ENCODE measurements at places on chromosomes 5 and 9.
A peak's percentile ranks its signal among the peaks of the same experiment; 100 is the strongest.

GRCh38 chr5:153807801-153808200 is 230.9 kb downstream of the FAM114A2 start:
- no peak for DNase-seq

GRCh38 chr9:89701221-89701798 is 96.5 kb downstream of the GADD45G start:
- peak; percentile 18 for DNase-seq

GRCh38 chr9:115403753-115404152 is 285.8 kb upstream of the TNC start:
- no peak for DNase-seq

GRCh38 chr5:132013711-132014110 is 2.3 kb upstream of the ACSL6 start:
- no peak for DNase-seq

- no peak for DNase-seq
These were observed 499.7 kb downstream of the SLCO4C1 start for GRCh38 chr5:101796427-101796826.

- DNase-seq = no peak
These were observed 15.3 kb upstream of the SLC9A3 start for GRCh38 chr5:539469-540070.

DNA sequence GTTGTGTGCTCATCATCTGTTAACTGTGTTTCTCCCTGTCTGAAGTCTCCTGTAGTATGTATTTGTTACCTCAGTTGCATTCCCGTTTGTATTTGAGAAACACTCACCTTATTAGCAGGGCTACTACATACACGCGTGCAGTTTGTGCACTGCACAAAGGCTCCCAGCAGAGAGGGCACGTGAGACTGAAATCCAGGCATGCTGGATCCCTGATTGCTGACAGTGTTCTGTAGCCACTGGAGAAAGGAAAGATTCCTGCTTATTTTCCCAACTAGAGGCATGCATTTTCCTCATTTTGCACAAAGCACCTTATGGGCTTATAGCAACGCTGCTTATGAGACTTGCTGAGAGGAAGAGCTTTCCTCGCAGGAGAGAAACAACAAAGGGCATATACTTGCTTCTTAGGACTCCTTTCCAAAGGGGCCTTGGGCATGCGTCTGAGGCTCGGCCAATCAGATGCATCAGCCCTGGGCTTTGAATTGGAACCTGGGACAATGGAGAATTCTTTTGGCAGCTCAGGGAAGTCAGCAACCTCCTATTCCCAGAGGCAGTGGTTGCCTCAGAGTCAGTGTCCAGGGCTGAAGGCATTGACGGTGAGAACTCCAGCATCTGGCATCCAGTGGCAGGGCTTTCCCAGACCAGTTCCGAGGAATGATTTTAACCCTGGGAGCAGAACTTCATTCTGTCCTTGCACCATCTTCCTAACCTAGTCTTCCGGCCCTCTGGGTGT is 9.9 kb upstream of the MEGF10 start:
- no peak for DNase-seq

DNA sequence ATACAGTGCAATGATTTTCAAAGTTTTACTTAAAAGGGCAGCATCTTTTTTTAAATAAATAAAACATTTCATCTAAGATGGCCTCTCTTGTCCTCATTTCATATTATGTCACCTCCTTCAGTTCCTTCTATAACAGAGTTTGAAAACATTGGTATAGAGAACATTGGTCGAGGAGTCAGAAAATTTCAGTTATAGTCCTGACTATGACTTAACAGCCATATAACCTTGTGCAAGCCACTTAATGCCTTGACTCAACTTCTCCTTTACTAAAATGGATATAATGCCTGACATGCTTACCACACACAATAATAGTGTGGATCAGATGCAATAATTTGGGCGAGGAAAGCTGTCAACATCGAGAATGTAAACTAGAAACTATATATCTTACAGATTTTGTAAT is 22.6 kb downstream of the SSBP2 start:
- no peak for DNase-seq

- no peak for DNase-seq
These were observed 86.7 kb upstream of the ALDH1A1 start for GRCh38 chr9:73039271-73040263.

GRCh38 chr9:119159386-119159785 is 209.8 kb downstream of the BRINP1 start:
- DNase-seq = no peak

DNA sequence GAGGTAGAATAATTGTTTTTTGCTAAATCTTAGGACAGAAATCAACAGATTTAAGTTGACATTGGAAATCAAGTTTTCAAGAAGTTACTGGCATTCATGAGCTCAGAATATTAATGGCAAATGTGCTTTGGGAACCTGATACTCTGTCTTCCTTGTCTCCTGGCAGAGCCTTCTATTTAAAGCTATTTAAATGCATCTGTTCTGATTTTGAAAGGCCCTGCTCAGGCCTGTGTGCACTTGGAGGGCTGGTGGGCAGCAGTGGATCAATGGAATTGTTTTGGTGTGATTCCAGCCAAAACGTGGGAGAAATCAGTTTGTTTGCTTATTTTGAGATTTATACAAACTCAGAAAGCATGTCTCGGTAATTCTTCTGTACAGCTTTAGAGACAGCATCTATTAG is 38.5 kb downstream of the FBXL7 start:
- no peak for DNase-seq

GRCh38 chr9:131589993-131590392 is 44.7 kb downstream of the PRRT1B start:
- DNase-seq = no peak

- DNase-seq = no peak
These were observed 47.4 kb upstream of the SNCAIP start for GRCh38 chr5:122264610-122265009.

DNA sequence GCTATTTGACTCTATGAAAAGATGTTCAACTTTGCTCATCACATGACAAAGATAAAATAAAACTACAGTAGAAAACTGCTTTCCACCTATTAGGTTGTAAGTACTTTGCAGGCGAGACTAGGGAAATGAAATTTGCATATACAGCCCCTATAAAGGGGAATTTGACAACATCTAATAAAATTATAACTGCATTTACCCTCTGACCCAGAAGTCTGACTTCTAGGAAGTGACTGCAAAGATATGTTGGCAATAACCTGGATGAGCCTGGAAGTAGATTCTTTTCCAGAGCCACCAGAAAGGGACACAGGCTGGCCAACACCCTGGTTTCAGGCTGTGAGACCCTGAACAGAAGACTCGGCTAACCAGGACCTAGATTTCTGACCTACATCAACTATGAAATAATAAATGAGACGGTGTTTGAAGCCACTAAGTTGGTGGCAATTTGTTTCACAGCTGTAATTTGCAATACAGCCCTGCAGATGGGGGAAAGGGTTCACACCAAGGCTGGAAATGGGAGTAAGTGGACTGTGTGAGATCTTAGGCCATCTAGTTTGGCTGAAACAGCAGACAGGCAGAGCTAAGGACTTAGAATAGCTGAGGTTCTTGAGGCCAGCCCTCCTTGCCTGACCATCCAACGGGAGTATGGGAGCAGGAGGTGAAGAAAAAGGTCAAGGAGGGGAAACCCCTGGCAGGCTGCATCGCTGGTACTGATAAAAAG is 106.6 kb downstream of the SIL1 start:
- DNase-seq = no peak

DNA sequence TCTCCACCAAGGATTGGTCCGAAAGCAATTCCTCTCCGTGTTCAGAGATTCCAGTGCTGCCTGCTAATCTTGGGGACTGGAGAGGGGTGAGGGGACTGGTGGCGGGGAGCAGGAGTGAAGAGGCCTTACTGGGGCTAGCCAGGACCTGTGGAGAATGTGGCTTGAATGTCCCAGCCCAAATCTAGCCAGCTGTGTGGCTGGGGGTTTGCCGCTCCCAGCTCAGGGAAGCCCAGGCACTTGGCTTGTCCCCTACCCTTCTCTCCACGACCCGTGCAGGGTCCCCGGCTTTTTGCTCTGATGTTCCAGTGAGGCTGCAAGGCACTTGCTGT is 2.4 kb downstream of the N4BP3 start:
- no peak for DNase-seq

DNA sequence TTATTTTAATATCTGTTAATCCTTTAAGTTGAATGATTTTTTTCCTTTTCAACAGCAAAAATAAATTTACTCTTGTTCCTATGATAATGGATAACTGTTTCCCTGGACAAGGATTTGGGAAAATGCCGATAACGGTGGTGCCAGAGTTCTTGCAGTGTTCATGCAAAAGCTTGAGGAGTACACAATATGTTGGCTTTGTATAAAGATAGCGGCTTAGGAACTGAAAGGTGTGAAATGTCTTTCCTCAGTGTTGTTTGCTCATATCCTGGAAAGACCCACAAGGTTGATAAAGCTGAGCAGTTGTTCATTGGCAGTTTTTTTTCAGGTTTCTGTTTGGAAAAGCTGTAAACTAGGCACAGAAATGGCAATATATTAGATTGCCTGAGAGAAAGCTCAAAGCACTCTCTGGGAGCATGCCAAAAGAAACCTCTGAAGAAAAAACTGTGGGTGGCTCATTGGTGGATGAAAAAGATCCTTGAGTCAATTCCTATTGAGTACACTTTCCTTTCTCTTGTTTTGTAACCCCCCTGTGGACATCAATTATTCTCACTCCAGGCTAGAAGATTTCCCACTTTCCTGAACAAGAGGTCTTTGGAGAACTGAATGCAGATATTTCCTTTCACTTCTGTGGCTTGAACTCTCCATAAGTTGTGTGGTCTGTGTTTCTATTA is 117.2 kb upstream of the RGMB start:
- DNase-seq = no peak

GRCh38 chr9:137464291-137464999 is 5.3 kb upstream of the NSMF start:
- DNase-seq = no peak

DNA sequence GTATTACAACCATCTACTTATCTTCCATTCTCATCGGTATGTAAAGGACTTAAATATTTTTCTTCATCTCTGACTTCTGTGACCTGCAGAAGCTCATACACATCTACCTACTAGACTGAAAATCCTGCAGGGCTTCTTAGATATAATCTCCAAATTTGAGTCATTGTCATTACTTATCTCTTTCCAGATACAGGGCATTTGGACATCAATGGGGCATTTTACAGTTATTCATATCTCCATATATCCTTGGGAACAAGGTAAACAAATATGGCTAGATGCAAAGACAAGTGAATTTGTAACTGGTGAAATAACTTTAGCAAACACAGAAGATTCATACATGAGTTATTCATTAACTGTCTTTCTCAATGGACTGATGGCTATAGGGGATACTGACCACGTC is 37.7 kb upstream of the IL7R start:
- no peak for DNase-seq

DNA sequence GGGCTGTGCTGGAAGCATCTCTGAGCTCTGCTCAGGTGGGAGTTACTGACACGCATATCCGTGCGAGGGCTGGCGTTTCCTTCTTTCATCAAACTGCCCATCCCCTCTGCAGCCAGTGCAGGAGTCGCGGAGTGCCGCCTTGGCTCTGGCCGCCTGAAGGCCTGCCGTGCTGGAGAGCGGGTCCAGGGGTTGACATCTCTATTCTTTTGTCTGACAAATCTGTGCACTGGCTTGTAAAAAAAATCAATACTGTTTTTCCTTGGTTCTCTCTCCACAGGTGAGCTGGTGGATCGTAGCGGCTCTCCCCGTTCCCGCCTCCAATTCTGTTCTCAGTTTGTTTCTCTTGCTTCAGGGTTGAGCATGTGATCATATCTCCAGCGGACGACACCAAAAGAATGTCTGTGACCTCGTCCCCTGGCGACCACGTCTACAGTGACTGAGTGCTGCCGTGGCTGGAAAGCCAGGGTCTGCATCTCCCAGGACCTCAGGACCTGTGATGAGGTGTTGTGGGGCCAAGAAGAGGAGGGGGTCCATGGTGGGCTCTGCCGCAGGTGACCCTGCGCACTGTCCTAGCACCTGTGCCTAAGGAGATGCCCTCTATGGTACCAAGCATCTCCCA is 214.3 kb upstream of the IRX4 start:
- no peak for DNase-seq

GRCh38 chr5:72314571-72315172 is 5.4 kb downstream of the MRPS27 start:
- DNase-seq = no peak

DNA sequence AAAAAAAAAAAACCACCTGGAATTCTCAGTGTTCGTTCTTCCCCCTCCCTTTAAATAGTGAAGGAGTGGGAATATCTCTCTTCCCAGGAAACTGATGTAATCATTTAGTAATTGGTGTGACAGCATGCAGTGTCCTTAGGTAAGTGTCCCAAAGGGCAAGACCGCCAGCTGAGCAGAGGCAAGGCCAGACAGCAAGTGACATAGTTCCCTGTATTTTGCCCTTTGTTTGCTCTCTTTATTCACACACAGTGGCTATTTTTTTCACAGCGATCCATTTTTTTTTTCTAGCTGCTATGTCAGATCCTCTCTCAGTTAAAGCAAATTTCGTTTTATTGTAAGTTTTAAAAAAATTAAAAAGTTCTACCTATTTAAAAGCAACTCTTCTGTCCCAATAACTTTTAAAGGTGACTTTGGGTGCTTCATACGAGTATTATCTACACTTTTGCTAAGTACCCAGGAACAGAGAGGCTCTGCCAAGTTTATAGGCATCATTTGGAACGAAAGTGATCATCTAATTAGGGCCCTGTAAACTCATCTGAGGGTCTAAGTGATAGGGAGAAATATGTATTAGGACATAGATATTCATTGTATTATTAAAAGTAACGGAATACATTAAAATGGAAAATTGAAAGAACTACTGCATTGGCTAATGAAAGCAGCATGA is 98.2 kb upstream of the ALDH1A1 start:
- DNase-seq = no peak

GRCh38 chr9:129987047-129987446 is 55.9 kb downstream of the FNBP1 start:
- DNase-seq = no peak

- DNase-seq = no peak
These were observed 53.8 kb downstream of the NIM1K start for GRCh38 chr5:43245724-43246385.

- no peak for DNase-seq
These were observed 131.3 kb upstream of the NR3C1 start for GRCh38 chr5:143534761-143535154.
